ENCODE measurements at places on chromosomes 5 and 9. TPM values are rescaled to one million over a fixed set of nuclear protein-coding genes. Genes with fewer than 3 reads are reported as not detected.

The PLPP7 gene
- total RNA-seq: 0.21 TPM

The FAM174A gene
- total RNA-seq: 11.5 TPM

The CSNK1A1 gene
- 176 TPM for total RNA-seq

The FAM53C gene
- total RNA-seq: 26.1 TPM

The PAEP gene
- not detected for total RNA-seq

- peaks cover 8% of the 10 kb centered on the region for H3K27me3 ChIP-seq
- no peak for DNase-seq
- no peaks in the 10 kb centered on the region for H3K36me3 ChIP-seq
- no peak overlapping the region for H3K4me3 ChIP-seq
- no peak overlapping the region for H3K27ac ChIP-seq
- H3K4me1 ChIP-seq: peaks cover 2% of the 10 kb centered on the region
Measured at GRCh38 chr9:92119586-92119985, 4.4 kb upstream of the SPTLC1 start.

- H3K27ac ChIP-seq: no peak overlapping the region
- DNase-seq: no peak
- no peak overlapping the region for H3K4me3 ChIP-seq
- H3K27me3 ChIP-seq: no peaks in the 10 kb centered on the region
- H3K36me3 ChIP-seq: no peaks in the 10 kb centered on the region
Measured at GRCh38 chr5:124871303-124871702, 124.9 kb upstream of the ZNF608 start.

- no peak for DNase-seq
- no peak overlapping the region for H3K4me3 ChIP-seq
- peaks cover 6% of the 10 kb centered on the region for H3K4me1 ChIP-seq
- no peaks in the 10 kb centered on the region for H3K36me3 ChIP-seq
- no peaks in the 10 kb centered on the region for H3K27me3 ChIP-seq
- H3K27ac ChIP-seq: no peak overlapping the region
Measured at GRCh38 chr5:109945097-109945678, 255.5 kb downstream of the MAN2A1 start.

DNA sequence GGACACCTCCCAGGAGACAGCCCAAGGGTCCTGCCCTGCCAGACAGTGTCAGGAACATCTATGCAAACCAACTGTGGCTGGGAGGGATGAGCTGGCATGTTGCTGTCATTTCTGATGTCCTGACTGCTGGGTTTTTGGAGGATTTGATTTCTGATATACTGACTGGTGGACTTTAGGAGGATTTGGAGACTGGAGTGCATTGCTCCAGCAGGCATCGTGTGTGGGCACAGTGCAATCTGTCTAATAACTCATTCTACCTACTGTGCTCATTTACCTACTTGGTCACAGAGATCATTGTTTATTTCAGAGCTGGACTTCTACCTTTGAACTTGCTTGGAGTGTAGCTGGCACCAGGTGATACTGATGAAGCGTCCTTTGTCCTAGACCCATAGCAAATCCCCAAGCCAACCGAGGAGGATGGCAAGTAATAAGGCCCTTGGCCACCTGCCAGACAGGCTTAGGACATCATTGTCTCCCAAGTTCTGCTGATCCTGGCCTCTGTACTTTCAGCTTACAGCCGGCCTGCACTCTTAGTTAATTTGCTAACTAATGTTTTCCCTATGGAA lies 124.3 kb upstream of the ICE1 start:
- H3K4me3 ChIP-seq: no peak overlapping the region
- H3K4me1 ChIP-seq: no peaks in the 10 kb centered on the region
- no peak overlapping the region for H3K27ac ChIP-seq
- no peaks in the 10 kb centered on the region for H3K36me3 ChIP-seq

DNA sequence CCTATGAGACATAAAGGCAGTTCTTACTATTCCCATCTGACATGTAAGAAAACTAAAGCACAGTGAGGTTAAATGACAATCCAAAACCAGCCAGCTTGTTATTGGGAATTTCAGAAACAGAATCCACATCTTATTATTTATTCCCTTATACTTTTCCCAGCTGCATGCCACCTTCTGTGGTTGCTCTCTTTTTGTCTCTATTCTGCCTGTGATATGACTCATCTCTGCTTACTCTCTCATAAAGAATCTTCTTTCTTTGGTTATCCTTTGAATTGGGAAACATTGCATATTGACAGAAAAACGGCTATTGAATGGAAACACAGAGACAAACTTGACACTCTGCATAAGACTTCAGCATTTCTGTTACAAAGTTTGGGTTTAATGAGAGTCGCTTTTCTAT lies 183.2 kb downstream of the TLR4 start:
- H3K4me1 ChIP-seq: no peaks in the 10 kb centered on the region
- DNase-seq: no peak
- no peak overlapping the region for H3K27ac ChIP-seq
- no peaks in the 10 kb centered on the region for H3K36me3 ChIP-seq

GRCh38 chr5:38551030-38552017 lies 5.1 kb downstream of the LIFR start:
- peaks cover 44% of the 10 kb centered on the region for H3K27me3 ChIP-seq
- H3K27ac ChIP-seq: no peak overlapping the region
- peaks cover 3% of the 10 kb centered on the region for H3K36me3 ChIP-seq
- no peak for DNase-seq

DNA sequence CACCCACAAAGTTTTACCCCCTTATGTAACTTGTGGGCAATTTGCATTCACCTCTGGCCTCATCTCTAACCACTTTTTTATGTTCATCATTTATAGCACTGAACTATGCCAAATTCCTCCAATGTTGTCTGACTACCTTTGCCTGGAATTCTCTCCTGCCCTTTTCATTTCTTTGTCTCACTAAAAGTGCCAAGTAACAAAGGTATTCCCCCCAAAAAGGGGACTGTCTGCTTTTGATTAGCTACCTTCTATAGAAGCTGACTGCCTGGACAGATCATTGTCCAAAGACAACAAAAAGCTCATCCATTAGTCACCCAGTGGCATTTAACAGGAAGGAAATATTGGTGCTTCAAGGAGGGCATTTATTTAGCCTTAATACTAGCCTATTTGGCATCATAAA lies 189.9 kb upstream of the VCAN start:
- H3K4me1 ChIP-seq: no peaks in the 10 kb centered on the region
- H3K4me3 ChIP-seq: no peak overlapping the region
- no peak overlapping the region for H3K27ac ChIP-seq
- no peaks in the 10 kb centered on the region for H3K36me3 ChIP-seq
- DNase-seq: no peak

DNA sequence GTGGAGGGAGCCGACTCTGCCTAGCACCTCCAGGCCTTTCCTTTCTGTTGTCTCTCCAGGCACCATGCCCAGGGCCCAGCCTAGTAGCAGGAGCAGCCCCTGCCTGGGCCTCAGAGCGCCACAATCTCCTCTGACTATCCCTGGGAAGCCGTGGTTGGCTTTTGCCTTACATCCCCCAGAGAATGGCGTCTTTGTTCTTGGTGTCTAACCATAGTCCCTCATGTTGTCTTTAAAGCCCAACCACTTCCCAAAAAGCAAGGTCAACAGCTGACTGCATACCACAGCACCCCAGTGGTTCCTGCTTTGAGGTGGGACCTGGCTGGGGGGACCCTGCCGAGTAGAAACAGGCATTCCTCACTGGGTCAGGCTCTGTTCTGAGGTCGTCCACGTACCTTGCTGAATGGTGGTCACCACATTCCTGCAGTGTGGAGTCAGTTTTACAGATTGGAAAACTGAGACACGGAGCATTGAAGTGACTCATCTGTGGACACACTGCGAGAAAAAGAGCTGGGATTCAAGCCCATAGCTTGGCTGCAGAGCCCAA lies 13.7 kb upstream of the CERCAM start:
- no peak overlapping the region for H3K4me3 ChIP-seq
- H3K27ac ChIP-seq: no peak overlapping the region
- DNase-seq: no peak
- H3K36me3 ChIP-seq: no peaks in the 10 kb centered on the region
- no peaks in the 10 kb centered on the region for H3K4me1 ChIP-seq

DNA sequence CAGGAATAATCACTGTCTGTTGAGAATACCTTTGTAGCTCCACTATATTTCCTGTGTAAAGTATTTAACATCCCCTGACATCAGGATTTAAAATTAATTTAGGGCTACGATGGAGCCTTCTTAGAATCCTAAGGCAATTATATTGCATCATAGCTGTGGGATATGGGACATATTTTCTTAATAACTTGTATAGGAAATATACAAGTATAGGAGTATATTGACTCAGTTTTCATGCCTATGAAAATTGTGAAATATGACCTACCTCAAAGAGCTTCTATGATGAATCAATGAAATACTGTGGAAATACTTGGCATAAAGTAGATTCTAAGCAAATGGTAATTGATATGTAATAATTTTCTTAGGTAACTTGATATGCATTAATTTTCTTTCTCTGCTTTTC lies 221.0 kb upstream of the KLF4 start:
- no peak for DNase-seq
- H3K27ac ChIP-seq: no peak overlapping the region
- no peak overlapping the region for H3K4me3 ChIP-seq
- no peaks in the 10 kb centered on the region for H3K27me3 ChIP-seq

GRCh38 chr9:112777914-112778313 lies 27.4 kb downstream of the SNX30 start:
- H3K36me3 ChIP-seq: no peaks in the 10 kb centered on the region
- H3K4me3 ChIP-seq: no peak overlapping the region
- H3K27ac ChIP-seq: no peak overlapping the region
- DNase-seq: no peak
- H3K4me1 ChIP-seq: peaks cover 16% of the 10 kb centered on the region

GRCh38 chr5:119342406-119342805 lies 13.4 kb upstream of the TNFAIP8 start:
- H3K4me3 ChIP-seq: peak overlapping the region; percentile 46
- H3K36me3 ChIP-seq: peaks cover 26% of the 10 kb centered on the region
- H3K4me1 ChIP-seq: peaks cover 90% of the 10 kb centered on the region
- H3K27me3 ChIP-seq: no peaks in the 10 kb centered on the region
- H3K27ac ChIP-seq: peak overlapping the region; percentile 98

DNA sequence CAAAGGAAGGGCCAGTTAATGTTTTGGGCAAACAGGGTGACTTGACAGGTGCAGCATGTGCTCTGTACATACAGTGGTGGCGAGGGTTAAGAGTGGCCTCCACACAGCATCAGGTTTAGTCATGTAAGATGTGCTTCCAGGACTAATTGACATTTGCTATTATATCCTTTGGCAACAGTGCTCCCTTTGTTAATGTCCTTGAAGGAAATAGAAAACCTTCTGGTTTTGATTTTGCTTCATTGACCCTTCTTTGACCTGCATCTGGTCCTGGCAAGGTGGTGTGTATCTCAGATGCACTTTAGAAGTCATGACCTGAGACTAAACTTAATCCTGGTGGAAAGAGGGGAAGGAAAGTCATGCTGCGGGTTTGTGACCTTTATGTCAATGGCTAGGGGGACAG lies 440.0 kb downstream of the ENC1 start:
- peaks cover 40% of the 10 kb centered on the region for H3K4me1 ChIP-seq
- DNase-seq: no peak
- H3K27me3 ChIP-seq: peaks cover 14% of the 10 kb centered on the region
- H3K36me3 ChIP-seq: no peaks in the 10 kb centered on the region
- no peak overlapping the region for H3K4me3 ChIP-seq
- no peak overlapping the region for H3K27ac ChIP-seq

- H3K36me3 ChIP-seq: no peaks in the 10 kb centered on the region
- H3K27ac ChIP-seq: no peak overlapping the region
- H3K27me3 ChIP-seq: peaks cover 2% of the 10 kb centered on the region
- H3K4me1 ChIP-seq: no peaks in the 10 kb centered on the region
- no peak overlapping the region for H3K4me3 ChIP-seq
Measured at GRCh38 chr5:52491818-52492217, 295.9 kb upstream of the ITGA1 start.

DNA sequence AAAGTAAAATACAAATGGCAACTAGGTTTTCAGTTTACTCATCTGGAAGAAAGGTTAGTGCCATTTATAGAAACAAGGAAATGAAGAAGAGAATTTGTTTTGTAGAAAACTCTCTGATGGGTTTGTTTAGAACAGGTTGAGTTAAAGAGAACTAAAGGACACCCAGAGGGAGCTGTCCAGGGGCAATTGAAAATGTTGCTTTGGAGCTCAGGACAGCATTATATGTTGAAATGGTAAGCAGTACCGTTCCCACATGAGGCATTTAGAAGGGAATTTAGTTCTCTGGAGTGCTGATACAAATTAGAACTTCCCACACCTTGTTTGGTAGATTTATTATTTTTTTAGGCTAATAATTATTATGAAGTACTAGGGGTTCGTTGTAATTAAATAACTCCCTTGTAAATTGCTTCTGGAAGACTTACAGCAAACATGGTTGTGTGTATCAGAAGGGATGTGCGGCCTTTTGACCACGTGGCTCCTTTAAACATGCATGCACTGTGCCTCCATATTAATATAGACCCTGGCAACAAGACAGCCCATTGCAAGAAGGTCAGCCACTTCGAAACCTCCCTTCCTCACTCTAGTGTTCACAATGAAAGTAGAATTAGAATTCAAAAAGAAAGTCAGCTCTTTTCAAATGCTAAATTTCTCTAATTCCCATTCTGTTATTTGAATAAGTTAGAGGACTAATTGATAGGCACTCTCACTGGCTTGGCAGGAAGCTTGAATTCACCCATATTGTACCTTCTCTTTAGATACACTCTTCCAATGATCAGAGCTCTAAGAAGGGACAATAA lies 71.7 kb downstream of the ZNF462 start:
- H3K4me3 ChIP-seq: no peak overlapping the region
- H3K36me3 ChIP-seq: no peaks in the 10 kb centered on the region
- DNase-seq: no peak
- H3K27me3 ChIP-seq: no peaks in the 10 kb centered on the region
- no peak overlapping the region for H3K27ac ChIP-seq

GRCh38 chr5:168674893-168675482 lies 95.8 kb upstream of the PANK3 start:
- no peak overlapping the region for H3K4me3 ChIP-seq
- H3K27ac ChIP-seq: no peak overlapping the region
- H3K36me3 ChIP-seq: no peaks in the 10 kb centered on the region

DNA sequence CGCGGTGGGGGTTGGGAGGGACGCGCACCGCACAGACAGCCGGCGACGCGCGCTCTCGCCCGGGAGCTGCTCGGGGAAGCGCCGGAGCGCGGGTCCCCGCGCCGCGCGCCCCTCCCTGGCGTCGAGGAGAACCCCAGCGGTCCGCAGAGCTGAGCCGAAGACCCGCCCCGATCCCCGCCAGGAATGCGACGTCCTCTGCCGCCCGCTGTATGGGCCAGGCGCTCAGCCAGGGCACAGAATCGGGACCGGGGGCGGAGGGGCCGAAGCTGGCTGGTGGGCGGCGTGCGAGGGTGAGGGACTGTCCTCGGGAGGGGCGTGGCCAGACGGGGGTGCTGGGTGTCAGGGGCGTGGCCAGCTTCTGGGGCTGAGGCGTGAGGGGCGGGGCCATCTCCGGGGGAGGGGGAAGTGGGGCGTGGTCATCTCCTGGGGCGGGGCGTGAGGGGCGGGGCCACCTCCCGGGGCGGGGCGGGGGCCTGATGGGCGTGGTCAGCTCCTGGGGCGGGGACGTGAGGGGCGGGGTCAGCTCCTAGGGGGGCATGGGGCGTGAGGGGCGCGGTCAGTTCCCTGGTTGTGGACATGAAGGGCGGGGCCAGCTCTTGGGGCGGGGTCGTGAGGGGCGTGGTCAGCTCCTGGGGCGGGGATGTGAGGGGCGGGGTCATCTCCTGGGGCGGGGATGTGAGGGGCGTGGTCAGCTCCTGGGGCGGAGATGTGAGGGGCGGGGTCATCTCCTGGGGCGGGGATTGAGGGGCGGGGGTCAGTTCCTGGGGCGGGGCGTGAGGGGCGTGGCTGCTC lies 965 bp downstream of the PTGDS start:
- H3K27me3 ChIP-seq: no peaks in the 10 kb centered on the region
- no peak overlapping the region for H3K27ac ChIP-seq
- peak; percentile 57 for DNase-seq

GRCh38 chr5:172941067-172941516 lies 18.1 kb upstream of the RPL26L1 start:
- H3K27ac ChIP-seq: no peak overlapping the region
- no peaks in the 10 kb centered on the region for H3K36me3 ChIP-seq
- H3K27me3 ChIP-seq: no peaks in the 10 kb centered on the region
- H3K4me3 ChIP-seq: no peak overlapping the region
- DNase-seq: no peak
- H3K4me1 ChIP-seq: no peaks in the 10 kb centered on the region
